AG08395 (cell line): ENCODE measurements at places on chromosomes 2 and 18.
A peak's percentile ranks its signal among the peaks of the same experiment; 100 is the strongest.

- DNase-seq: no peak
These were observed 12.2 kb downstream of the RAB31 start for GRCh38 chr18:9720327-9720726.

GRCh38 chr2:10880586-10881321, 31.0 kb upstream of the KCNF1 start:
- no peak for DNase-seq

DNA sequence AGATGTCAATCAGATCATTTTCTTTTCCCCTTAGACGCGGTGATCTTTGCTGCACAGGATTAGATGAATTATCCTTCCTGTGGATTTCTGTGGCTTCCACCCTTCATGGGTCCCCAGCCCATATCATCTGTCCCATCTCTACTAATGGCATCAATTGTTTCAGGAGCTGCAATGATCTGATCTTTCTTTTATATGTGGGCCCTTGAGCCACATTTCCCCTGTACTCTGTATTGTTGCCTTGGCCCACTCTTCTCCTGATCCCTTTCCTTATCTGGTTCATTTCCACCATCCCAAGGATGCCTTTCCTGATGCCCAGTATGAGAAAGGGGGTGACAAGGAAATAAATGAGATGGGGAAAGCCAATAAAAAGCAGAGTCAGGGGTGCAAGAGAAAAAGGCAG, 24.7 kb downstream of the SP140 start:
- no peak for DNase-seq

GRCh38 chr2:10022966-10023662, 20.2 kb upstream of the KLF11 start:
- no peak for DNase-seq

- peak; percentile 15 for DNase-seq
These were observed 7.3 kb upstream of the MTLN start for GRCh38 chr2:110219496-110220189.

DNA sequence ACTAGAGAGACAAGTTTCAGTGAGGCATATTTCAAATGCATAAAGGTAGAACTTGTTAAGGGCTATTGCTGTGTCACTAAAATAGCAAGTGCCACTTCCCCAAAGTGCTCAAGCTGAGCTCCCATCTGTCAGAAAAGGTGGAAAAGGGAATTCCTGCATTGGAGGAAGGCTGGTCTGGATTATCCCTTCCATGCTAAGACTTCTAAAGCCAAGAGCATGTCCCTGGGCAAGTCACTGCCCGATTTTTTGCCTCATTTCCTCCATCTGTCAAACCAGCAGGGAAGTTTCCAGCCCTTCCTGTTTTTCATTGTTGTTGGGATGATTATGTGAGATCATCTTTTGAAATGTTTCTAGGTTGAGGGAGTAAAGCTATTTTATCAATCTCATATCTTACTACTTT, 175.5 kb downstream of the SETBP1 start:
- DNase-seq: no peak

- no peak for DNase-seq
These were observed 6.2 kb upstream of the GPR155 start for GRCh38 chr2:174492963-174493431.

- no peak for DNase-seq
These were observed 265.9 kb upstream of the SPHKAP start for GRCh38 chr2:228447266-228447915.

- no peak for DNase-seq
These were observed 130.7 kb downstream of the CCBE1 start for GRCh38 chr18:59566533-59566971.

DNA sequence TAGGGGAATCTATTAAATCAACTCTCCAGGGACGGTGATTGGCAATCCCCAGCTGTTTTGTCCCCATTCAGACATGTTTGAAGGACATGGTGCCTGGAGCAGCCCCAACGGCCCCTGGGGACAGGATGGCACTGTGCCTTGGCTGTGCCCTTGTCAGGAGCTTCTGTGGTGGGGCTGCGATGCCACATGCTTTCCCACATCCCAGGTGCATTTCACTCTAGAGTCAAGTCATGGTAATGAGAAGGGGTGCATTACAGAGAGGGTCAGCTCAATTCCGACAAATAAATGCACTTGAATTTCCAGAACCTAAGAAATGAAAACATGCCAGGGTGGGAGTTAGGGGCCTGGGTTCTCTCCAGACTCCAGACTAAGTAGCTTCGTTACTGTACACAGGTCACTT, 289.4 kb upstream of the PXDN start:
- no peak for DNase-seq

- DNase-seq: no peak
These were observed 20.3 kb downstream of the TGOLN2 start for GRCh38 chr2:85307527-85307897.

DNA sequence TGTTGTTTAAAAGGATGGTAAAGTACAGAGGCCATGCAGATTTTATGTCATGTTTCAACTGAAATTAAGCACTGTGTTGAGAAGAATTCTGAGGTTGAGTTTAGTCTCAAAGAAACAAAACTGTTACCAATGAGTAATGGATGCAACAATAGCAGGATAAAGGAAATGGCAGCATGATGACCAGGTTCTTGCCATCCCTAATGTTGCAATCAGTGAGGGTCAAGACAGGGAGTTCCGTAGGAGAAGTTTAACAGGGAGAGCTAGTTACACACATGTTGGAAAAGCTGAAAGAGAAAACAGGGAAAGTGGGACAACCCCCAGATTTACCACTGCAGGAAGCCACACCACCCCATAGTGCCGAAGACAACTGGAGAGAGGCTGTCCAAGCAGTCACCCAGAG, 343.8 kb upstream of the EPHA4 start:
- DNase-seq: no peak

DNA sequence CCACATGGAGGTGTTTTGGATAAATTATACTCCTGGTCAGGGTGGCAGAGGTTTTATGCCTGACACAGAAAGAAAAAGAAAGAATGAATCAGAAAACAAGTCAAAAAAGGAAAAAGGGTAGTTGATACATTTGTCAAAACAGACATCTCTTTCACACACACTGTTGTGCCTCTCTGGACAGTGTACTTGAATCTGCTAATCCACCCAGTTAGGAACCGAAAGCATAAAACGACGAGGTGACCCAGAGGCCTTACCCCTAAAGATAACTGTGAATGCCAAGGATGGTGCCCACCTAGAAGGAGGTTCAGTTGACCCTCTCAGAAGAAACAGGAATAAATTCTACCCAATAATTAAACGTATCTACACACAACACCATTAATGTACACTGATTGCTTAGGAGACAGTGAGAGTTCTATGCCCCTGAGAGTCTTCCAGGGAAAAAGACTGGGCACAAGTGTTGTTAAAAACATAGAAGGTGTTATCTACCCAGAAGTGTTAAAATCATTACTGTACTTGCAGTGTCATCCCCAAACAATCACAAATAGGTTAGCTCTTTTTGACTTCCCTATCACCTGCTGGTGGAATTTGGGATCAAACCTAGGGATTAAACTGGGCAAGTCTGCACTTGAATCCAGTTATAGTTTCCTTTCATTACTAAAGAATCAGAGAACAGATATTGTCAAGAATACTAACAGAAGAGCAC, 123.2 kb upstream of the DNAJC10 start:
- no peak for DNase-seq

DNA sequence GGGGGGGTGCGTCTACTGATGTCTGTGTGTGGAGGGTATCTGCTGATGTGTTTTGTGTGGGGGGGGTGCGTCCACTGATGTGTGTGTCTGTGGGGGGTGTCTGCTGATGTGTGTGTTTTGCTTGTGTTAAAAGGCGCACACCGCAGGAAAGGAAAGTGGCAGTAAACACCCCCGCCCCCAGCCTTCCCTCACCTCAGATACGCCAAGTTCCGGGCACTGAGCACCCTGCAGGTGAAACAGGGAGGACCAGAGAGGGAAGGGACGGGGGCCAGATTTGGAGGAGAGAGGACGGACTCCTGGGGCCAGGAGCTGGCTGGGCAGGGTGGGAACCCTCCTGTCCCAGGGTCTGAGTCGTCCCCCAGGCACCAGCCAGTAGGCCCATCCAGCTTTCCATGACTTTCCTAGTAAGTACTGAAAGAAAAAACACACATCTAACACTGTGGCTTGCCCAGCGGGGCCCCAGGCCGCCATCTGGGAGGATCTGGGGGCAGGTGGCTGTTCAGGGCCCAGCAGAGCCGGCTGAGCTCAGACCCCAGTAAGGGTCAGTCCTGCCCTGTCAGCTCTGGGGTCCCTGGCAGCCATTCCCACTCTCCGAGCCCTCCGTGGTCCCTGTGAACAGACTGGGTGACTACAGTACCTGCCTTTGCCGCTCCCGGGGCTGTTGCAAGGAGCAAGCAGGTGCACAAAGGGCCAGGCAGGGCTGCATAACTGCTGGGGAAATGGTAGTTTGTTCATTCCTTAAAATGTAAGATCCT, 126.9 kb downstream of the NFATC1 start:
- no peak for DNase-seq

DNA sequence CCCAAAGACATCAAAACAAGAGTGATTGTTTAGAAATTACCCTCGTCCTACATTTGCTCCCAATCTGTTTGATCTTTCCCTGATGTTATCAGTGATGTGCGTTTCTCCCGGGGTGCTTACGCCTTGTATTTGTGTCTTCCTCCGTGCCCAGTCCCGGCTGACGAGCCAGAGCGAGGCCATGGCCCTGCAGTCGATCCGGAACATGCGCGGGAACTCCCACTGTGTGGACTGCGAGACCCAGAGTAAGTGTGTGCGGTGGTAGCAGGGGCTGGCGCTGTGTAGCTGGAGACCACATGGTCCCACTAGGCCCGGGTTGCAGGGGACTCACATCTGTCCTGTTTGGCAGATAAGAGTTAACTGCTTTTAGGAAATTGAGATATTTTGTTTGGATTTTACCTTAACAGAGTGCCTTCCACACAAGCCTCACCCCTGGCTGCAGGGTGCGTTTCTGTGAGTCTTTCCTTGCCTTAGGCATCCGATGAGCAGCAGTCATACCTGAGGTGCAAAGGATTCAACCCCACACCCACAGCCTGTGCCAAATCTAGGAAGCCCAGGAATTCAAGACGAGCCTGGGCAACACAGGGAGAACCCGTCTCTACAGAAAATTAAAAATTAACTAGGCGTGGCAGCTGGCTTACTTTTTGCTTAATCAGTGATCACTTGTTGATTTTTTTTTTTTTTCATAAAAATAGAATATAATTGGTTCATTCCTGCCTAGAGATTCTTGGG, 127.4 kb downstream of the GBX2 start:
- DNase-seq: no peak

DNA sequence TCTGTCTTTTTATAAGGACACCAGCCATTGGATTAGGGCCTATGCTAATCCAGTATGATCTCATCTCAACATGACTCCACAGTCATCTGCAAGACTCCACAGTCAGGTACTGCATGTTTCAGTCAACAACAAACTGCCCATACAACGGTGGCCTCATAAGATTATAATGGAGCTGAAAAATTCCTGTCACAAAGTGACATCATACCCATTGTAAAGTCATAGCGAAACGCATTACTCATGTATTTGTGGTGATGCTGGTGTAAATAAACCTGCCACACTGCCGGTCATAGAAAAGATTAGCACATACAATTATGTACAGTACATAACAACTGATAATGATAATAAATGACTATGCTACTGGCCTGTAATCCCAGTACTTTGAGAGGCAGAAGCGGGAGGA, 102.2 kb downstream of the TEX51 start:
- no peak for DNase-seq

DNA sequence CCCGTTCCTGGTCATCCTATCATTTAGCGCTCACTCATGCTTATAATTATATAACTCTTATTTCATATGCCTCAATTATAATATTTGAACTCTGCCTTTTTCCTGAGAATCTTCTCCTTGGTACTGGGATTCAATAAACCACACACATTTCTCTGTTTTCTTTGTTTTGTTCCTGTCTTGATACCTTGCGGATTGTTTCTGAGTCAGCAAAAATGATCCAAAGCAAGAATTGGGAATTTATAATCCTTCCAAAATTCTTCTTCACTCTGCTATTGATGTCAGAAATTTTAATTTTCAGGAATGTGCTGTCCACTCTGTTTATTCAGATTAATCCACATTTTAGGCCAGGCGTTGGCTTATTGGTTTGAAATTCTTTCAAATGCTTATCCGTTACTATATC, 886.0 kb downstream of the SUCLG1 start:
- no peak for DNase-seq

- no peak for DNase-seq
These were observed 23.9 kb downstream of the BAZ2B start for GRCh38 chr2:159592441-159592840.

GRCh38 chr2:85792783-85793441, 39.1 kb downstream of the ATOH8 start:
- peak; percentile 72 for DNase-seq

- peak; percentile 80 for DNase-seq
These were observed 39.0 kb downstream of the TBC1D8 start for GRCh38 chr2:101111917-101112771.

GRCh38 chr2:120933693-120934573, 198.3 kb downstream of the GLI2 start:
- DNase-seq: no peak

- DNase-seq: no peak
These were observed 1.5 kb upstream of the TRABD2A start for GRCh38 chr2:84882414-84882738.

DNA sequence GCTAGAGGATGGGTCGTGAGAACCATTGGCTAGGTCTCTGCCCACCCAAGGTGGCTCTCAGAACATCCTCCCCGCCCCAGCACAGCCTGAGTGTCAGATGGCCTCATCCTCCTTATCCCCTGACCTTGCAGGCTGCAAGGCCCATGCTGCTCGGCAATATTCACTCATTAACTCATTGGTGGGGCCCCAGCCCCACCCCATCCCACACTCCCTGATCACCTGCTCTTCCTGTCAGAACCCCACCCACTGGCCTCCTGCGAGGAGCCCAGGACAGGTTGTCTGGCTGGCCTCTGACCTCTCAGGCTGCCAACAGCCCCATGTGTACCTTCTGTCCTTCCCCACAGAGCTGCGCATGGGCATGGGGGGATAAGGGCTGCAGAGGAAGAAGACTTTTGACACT, 5.3 kb downstream of the ADCY3 start:
- no peak for DNase-seq

DNA sequence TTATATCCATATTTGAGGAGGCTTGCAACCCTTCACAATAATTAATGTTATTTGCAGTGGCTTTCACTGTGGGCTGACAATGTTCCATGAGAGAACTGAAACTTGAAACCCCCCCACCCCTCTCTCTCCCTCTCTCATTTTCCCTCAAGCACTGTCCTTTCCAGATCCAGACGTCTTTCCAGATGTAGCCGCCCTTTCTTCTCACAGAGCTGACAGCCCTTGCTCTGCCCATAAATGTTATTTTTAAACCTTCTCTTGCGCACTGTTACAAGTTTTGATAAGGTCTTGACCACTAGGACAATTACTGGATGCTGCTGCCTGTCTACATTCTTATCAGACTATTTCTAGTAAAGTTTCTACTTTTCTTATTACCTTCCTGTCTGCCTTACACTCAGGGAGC, 91.4 kb upstream of the LINC00305 start:
- DNase-seq: no peak

GRCh38 chr18:69631281-69631680, 230.6 kb downstream of the DOK6 start:
- no peak for DNase-seq

- no peak for DNase-seq
These were observed 37.2 kb downstream of the YPEL5 start for GRCh38 chr2:30184035-30184434.
